ENCODE measurements at places on chromosomes 13 and 19.

DNA sequence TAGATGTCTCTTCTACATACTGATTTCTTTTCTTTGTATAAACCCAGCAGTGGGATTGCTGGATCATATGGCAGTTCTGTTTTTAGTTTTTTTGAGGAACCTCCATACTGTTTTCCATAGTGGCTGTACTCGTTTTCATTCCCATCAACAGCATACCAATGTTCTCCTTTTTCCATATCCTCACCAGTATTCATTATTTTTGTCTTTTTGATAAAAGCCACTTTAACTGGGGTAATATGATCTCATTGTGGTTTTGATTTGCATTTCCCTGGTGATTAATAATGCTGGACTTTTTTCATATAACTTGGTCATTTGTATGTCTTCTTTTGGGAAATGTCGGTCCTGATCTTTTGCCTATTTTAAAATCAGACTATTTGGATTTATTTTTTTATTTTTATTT lies 108.5 kb downstream of the PAN3 start:
- DNase-seq = no peak

GRCh38 chr19:10820173-10820572 lies 15.8 kb downstream of the TMED1 start:
- DNase-seq = no peak

DNA sequence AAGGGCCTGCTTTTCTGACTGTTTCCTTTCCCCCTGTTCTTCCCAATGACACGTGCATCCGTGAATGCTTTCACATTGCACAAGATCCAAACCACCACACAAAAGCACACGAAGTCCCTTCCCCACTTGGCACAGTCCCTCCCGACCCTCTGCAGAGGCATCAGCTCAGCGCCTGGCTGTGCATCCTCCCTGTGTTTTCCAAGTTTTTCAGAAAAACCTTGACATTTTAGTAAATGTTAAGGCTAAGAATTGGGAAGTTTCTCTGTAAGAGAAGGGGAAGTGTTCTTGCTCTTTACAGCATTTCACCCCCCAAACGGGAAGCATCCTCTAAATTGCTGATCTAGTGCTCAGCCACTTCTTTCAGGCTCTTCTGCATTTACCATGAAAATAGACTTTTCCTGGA lies 94.5 kb upstream of the TM9SF2 start:
- DNase-seq = no peak

- no peak for DNase-seq
Observed at GRCh38 chr13:77430377-77430951, 103.6 kb upstream of the MYCBP2 start.

DNA sequence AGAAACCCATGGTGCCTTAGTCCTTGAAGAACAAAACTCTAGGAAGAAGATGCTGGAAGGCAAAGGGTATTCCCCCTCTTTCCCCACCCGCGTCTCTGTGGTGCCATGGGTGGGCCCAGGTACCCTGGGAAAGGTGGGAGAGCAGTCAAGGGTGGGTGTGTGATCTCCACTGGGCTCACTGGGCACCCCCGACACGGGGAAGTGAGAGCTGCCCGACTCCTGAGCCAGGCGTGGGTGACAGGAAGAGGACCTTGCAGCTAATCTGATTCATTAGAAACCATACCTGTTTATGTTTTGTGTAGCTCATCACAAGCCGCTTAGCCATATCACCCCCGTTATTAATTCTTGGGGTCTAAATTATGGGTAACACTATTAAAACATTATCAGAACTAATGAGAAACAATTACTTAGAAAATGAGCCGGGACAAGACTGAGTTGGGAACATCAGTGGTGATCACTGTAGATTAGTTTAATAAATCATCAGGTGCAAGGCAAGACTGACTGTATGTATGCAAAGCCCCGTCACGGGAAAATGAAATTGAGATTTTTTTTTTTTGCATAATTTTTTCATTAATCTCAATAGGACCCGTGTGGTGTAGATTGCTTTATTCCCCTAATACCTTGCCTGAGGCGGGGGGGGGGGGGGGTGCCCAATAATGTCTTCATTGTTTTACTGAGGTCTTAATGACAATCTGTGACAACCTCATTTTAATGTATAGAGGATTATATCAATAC lies 77.3 kb downstream of the ZIC5 start:
- DNase-seq = no peak

DNA sequence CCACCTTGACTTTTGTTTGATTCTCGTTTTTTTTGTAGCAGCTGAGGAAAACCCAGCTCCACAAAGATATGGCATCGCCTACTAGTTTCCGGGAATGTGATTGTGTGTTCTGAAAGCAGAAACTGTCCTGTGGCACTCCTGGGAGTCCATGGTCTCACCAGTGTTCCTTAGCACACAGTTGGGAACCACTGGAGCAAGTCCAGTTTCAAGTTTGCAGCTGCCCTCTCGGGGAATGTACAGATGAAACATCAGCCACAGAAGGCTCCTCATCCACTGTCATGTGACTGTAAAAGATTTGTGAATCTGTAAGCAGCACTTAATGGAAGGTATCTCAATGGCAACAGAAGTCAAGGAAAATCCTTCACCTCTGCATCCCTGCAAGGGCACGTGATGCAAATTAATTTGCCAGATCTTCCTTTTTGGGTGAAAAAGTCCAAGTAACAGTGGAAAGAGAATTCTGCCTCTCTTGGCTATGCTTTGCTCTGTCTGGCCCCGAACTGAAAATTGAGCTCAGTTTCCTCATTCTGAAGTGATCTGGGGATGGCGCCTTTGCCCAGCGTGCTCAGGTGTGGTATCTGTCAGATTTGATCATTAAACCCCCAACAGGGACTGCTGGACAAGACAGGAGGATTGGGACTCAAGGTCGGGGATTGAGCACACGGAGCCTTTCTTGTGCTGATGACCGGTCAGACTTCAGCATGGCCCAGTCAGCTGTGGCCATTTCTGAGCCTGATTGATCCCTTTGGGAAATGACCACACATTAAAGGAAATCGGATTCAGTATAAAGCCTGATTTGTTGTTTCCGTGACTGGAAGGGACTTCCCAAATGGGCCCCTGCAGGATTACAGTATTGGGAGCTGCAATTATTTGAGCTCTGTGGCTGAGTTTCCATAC lies 58.8 kb downstream of the ING1 start:
- no peak for DNase-seq

DNA sequence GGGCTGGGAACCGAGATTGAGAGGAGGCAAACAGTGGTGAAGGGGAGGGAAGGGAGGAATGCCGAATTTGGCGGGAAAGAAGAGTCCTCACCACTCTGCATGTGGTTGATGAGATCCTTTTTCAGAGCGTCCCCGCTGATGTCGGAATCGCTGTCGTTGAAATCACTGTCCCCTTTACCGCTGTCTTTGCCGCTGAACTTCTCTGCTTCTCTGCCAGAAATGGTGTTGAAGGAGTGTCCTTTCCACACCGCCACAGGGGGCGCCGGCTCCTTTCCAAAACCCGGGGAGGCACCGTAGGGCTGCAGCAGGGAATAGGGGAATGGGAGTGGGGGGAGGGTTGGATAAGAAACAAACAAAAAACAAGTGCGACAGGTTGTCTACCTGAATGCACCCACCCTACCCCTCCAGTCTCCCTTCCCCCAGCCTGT lies 3.1 kb downstream of the PCDH8 start:
- no peak for DNase-seq

- DNase-seq = no peak
Observed at GRCh38 chr13:44389060-44389666, 15.5 kb downstream of the SERP2 start.

DNA sequence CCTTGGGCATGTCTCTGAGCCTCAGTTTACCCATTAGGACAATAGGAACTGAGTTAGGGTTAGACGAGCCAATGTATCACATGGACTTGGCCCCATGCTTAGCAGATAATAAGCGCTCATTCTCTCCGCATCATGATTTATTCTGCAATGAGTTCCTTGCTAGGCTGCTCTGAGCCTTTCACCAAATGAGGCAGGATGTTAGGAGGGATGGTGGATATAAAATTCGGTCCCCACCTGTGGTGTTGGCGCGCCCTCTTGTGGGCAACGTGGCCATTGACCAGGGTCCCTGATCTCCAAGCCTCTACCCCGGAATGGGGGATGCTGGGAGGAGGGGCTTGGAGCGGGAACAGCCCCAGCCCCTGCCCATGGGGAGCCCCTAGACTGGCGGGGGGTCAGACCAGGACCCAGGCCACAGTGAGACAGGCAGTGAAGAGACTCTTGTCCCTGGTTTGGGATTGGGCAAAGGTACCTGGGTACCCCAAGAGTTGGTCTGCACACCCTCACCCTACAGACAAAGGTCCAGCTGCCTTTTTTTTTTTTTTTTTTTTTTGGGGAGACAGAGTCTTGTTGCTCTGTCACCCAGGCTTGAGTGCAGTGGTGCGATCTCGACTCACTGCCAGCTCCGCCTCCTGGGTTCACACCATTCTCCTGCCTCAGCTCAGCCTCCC lies 43.9 kb downstream of the CERS4 start:
- DNase-seq = peak; percentile 76

- DNase-seq = no peak
Observed at GRCh38 chr19:2039089-2039958, 11.7 kb downstream of the MKNK2 start.

DNA sequence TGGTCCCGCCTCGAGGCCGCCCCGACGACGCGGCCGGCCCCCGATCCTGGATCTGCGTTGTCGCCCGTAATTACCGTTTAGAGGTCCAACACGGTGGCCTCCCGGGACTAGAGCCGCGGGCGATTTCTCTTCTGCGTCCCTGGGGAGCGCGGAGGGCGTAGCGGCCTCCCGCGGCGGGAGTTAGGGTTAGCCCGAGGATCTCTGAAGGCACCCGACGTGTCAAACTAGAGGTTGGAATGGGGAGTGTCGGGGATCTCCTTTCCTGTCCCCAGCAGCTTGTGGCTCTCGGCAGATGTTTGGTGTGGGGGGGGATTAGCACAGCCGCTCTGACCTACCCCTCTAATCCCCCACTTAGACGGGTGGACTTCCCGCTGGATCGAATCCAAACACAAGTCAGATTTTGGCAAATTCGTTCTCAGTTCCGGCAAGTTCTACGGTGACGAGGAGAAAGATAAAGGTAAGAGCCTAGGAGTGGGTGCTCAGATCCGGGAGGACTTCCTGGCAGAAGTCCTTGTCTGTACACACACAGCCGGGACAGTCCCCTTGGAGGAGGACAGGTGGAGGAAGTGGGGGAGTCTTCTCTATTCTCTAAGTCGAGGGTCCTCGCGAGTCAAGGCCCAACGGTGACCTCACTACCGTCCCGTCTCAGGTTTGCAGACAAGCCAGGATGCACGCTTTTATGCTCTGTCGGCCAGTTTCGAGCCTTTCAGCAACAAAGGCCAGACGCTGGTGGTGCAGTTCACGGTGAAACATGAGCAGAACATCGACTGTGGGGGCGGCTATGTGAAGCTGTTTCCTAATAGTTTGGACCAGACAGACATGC lies 581 bp downstream of the CALR start:
- no peak for DNase-seq

- no peak for DNase-seq
Observed at GRCh38 chr19:5072115-5072514, 103.2 kb downstream of the KDM4B start.

- no peak for DNase-seq
Observed at GRCh38 chr13:60435762-60436374, 38.8 kb downstream of the TDRD3 start.

DNA sequence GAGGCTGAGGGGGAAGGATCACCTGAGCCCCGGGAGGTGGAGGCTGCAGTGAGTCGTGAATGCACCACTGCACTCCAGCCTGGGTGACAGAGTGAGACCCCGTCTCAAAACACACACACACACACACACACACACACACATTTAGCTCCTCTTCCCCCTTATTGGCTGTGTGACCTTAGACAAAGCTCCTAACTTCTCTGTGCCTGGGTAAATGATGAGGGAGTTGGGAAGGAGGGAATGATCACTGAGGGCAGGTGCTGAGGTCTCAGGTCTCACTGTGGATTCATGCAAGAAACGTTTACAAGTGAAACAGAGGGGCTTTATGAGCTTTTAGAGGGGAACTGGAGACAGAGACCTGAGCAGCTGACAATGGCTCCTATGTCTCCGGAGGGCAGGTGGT lies 16.9 kb upstream of the BCL3 start:
- DNase-seq = no peak

GRCh38 chr19:38945562-38946228 lies 15.0 kb downstream of the MRPS12 start:
- DNase-seq = no peak

Data from left renal cortex interstitium (tissue), 4 donors.